BE2C (cell line): ENCODE measurements at places on chromosomes 1 and 21.

GRCh38 chr1:156129687-156130577 is 15.4 kb downstream of the LMNA start:
- peak; percentile 92 for DNase-seq

DNA sequence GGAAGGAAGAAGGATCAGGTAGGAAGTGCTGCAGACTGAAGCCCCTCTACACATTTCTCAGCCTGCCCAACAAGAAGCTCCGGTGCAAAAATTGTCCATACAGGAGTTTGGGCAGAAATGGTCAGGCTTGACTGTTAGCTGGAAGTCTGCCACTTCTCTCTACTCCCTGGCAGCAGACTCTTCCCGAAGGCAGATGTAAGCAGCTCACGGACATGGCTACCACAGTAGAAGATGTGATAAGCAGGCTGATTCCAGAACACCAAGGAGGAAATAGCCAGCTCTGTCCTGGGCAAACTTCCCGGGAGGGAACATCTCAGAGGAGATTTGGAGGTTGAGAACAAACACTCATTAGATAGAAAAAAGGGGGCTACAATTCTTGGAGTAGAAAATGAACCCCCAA is 52.6 kb downstream of the TRABD2B start:
- no peak for DNase-seq

GRCh38 chr1:200409203-200409760 is 554 bp downstream of the ZNF281 start:
- peak; percentile 31 for DNase-seq

DNA sequence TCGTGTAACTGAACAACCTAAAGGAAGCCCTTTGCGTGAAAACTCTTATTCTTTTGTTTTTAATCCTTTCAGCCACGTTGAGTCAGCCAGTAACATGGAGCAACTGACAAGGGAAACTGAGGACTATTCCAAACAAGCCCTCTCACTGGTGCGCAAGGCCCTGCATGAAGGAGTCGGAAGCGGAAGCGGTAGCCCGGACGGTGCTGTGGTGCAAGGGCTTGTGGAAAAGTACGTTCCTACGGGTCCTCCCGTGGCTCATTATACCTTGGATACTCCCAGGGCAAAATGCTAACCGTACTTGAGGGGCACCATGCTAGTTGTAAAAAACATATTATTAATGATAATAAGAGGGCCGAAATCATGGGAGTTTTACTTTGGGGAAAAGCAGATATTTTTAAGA is 49.4 kb downstream of the LAMC2 start:
- no peak for DNase-seq

DNA sequence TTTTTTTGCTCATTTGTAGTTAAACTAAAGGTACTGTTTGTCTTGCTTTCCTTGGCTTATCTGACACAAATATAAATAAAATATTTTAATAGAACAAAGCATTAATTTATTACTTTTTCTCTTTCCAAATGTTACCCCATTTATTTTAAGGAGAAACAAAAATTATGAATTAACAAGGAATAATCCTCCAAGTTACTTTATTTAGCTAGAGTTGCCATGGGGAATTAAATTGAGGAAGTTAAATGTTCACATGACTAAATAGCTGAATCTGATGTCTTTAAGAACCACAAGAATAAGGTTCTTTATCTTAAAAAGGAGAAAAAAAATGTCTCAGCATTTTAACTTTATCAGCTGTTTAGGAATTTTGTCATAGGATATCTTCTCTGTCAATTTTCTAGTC is 12.3 kb downstream of the ATG4C start:
- DNase-seq, result no peak

DNA sequence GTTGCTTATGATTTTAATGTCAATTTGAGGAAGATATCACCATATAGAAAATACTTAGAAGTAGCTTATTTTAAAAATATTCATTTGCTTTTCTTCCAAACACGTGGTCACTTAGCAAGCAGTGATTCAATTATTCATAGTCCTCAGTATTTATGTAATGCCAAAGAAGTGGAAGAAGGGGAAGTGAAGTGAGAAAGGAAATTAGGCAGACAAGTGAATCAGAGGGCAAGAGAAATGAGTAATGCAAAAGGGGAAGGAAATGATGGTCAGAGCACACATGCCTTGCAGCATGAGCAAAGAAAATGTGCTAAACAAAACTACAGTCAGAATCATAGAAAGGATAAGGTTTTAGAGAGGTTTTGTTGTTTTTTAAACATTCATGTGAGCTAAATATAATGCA is 31.8 kb downstream of the SDCCAG8 start:
- no peak for DNase-seq

GRCh38 chr1:10288029-10288615 is 77.8 kb downstream of the KIF1B start:
- no peak for DNase-seq

DNA sequence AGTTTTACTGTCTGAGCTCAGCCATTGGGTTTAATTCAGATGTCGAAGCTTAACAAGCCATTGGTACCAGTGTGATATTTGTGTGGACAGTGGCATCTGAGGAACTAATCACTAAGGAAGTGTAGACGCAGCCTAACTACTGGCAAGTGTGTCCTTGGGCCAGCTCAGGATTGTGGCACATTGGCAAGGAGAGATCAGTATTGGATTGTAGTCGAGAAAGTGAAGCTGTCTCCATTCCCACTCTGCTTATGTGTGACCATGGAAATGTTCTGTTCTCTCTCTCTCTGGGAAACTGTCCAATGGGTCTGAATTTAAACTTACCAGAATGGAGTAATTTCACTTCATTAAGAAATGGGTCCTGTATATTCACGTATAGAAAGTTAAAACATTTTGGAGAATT is 112.2 kb downstream of the ITSN1 start:
- DNase-seq, result no peak

DNA sequence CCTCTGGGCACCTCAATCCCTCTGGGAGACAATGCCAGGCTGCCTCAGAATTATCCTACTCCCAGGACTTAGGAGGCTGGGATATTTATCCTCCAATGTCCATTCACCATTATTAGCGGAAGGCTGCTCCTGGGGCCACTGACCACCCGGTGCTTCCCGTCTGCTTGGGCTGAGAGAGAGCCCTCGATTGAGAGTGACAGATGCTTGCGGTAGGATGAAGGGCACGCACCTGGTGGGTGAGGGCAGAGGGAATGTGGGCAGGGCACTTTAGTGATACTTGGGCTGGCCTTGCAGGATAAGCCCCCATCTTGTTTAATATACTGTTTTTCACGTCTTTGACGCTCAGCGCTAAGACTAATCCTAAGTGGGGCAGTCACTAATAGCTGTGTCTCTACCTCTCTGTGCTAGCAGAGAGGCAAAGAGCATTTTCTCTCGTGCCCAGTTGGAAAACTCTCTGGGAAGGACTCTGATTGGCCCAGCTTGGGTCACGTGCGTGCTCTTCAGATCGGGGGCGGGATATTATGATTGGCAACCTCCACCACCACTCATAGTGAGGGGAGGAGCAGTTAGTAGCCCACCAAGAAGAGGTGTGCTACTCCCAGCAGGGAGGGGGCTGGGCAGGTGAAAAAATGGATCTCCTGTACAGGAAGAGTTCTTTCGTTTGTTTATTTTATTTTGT is 10.6 kb upstream of the PARS2 start:
- DNase-seq, result peak; percentile 75

- no peak for DNase-seq
These were observed 2.3 kb upstream of the RNF19B start for GRCh38 chr1:32966900-32967299.

DNA sequence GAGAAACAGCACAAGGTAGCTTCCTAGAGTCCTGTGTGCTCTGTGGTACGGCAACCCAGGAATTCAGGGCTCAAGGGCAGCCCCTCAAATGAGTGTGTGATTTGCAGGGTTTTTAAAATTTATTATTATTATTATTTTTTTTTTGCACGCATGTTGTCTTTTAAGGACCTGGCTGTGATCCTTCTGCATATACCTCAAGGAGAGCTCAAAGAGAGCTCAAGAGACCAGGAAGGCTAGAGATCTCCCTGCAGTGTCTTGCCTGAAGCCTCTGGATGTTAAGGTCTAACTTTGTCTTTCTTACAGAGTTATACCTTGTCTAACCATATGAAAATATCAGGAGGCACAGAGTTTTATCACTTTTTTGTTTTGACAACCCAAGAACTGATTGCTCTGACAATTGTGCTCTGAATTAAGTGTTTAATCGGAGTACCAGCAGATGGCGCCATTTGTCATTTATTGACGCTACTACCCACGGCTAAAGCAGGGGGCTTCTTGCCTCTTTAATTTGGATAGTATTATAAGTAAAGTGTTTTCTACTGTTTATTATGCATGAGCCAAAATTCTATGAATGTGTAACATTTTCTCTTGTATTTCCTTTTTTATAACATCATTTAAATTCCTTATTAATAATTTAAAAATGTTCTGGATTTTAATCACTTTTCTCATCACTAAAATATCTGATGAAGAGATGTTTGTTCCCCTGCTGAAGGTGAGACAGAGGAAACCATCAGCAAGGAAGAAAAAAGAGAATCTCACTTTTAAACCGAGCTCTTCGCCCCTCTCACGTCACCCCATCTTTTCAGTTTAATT is 35.8 kb upstream of the LMO4 start:
- peak; percentile 66 for DNase-seq

GRCh38 chr1:67863637-67864036 is 30.4 kb upstream of the GNG12 start:
- DNase-seq, result no peak

DNA sequence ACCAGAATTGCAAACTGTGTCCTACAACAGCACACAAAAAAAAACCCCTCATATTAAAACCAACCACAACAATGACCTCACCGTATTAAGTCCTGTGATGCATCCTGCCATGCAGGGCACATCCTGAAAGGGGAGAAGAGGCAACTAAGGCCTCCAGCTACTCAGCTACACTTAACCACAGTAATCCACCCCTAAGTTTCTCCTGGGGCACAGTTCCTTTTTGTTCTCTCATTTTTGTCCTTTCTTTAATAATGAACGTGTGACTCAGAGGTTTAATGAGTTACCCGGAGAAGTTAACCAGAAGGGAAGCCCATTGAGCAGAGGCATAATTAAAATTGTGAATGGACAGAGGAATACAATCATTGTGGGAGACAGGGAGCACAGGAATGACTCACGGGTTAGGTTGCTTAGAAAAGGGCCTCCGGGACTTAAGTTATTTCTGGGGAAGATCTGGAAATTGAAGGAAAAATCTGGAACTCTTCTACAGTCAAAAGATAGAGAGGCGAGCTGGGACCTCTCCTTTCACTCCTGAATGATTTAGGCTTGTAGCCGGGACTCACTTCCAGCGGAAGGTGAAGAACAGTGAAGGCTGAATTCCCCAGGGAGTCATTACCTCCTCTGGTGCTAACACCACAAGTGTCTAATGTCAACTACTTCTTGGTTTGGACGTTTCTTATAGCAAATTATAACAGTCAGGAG is 36.9 kb upstream of the HIVEP3 start:
- no peak for DNase-seq

- no peak for DNase-seq
These were observed 2.4 kb upstream of the WNT3A start for GRCh38 chr1:228004331-228004855.

DNA sequence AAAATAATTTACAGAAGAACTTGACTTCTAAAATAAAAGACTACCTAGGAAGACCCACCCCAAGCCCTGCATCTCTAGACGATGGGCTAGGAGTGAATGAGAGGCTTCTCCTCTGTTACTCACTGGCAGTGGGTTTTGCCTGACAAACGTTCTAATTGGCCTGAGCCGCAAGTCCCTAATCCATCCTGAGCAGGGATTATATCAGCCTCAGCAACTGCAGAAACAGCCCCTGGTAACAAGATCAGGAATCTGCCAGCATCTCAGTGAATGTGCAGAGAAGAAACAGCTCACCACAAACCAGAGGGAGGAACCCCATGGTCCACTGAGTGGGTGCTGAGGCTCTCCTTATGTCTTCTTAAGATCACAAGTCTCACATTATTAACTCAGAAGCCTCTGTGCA is 240.6 kb downstream of the BRINP2 start:
- no peak for DNase-seq

- DNase-seq, result no peak
These were observed 37.9 kb downstream of the EPHA2 start for GRCh38 chr1:16117936-16118335.

- DNase-seq, result no peak
These were observed 3.3 kb downstream of the CNST start for GRCh38 chr1:246569248-246570238.

- no peak for DNase-seq
These were observed 1.2 kb downstream of the HSPG2 start for GRCh38 chr1:21935891-21936365.

DNA sequence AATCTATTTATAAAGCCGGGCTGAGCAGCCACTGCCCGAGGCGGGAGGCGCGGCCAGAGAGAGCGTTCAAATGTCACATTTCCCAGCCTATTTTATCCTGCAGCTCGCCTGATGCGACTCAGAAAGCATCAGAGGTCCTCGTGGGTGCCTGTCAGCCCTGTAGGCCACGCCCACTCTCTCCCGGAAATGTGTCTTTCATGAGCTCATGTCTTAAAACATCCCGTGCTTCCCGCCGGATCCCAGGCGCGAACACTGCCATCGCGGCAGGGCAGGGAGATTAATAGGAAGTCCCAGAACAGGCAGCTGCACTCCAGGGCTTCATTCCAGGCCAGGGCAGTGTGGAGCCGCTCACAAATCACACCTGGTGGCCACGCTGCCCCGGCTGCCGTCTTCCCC is 117.5 kb downstream of the PRDM16 start:
- peak; percentile 44 for DNase-seq

DNA sequence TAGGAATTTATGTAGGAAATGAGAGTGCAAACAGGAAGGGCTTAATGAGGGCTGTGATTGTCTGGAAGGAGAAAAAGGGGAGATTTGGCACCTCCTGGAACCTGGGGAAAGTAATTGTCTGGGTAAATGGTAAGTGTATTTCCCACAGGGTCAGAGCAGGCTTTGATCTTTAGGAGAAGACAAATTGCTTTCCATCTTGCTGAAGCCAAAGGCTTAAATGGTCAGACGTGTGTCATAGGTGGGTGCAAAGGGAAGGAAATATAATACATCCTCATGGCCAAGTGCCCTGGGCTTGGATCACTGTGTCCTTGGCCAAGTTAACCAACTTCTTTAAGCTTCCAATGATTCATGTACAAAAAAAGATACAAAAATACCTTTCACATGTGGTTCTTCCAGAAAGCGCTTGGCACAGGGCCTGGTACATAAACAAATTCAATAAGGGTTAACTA is 1.3 kb upstream of the DUSP23 start:
- no peak for DNase-seq

DNA sequence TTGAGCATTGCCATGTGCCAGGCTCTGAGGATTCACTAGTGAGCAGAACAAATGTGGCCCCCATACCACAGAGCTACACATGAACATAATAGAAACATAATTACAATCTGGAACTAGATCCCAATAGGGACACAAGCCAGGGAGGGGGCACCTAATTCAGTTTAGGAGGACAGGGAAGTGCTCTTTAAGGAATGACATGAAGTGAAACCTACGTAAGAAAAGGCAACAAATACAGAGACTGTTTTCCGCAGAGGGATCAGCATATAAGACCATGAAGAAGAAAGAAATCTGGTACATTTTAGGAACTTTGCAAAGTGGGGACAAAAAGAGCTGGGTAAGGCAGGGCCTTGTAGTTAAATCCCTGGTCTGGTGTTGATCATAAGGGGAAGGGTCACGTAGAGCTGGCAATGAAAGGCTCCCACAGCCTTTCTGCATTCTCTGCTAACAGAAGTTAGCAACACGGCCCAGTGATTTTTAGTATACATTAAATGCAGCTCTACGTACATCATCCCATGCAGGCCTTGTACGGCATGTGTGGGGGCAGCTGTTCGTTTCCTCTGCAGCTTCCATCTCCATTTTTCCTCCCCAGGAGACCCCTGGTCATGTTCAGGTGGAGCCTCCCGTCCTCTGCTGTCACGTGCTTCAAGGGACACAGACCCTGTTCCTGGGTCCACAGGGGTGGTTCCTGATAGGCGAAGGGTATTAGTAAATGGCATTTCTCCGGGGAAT is 26.8 kb upstream of the SLC30A1 start:
- DNase-seq, result no peak

- DNase-seq, result no peak
These were observed 8.9 kb downstream of the PGBD2 start for GRCh38 chr1:248914796-248915381.
